ENCODE measurements at places on chromosomes 13 and 19.

GRCh38 chr19:46611776-46612175, 10.6 kb downstream of the CALM3 start:
- DNase-seq: no peak

GRCh38 chr13:100464006-100464405, 124.6 kb downstream of the GGACT start:
- no peak for DNase-seq

- DNase-seq: no peak
Measured at GRCh38 chr13:52797176-52797575, 51.3 kb downstream of the PCDH8 start.

- DNase-seq: no peak
Measured at GRCh38 chr19:15015946-15016542, 33.2 kb upstream of the CASP14 start.

DNA sequence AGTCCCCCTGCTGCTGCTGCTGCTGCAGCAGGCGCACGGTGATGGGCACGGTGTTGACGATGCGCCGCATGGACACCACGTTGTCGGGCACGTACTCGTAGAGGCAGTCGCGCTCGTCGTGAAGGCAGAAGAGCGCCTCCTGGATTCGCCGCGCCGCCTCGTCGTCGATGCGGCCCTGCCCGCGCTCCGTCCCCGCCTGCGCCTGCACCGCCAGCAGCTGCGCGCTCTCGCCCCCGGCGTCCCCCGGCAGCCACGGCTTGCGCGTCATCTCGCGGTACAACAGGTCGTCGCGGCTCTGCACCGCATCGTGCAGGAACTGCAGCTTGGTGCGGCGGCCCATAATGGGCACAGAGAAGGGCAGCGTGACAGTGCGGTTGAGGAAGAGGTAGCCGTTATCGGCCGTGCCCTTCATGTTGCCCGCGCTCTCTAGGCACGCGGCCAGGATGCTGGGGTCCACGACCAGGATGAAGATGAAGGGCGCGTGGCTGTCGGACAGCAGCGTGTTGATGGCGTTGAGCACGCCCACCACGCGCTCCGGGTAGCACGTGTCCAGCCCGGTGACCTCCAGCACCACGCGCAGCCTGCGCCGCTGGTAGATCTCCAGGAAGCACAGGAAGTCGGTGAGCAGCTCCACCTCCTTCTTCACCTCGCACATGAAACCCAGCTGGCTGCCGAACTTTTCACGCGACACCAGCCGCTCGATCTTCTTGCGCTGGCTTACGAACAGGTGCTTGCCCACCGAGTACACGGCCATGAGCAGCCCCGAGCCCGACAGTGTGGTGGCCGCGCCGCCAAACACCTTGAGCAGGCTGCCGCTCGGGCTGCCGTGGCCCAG, 8.1 kb downstream of the NKPD1 start:
- peak; percentile 39 for DNase-seq

- no peak for DNase-seq
Measured at GRCh38 chr13:23680845-23681669, 110.8 kb downstream of the TNFRSF19 start.

- DNase-seq: no peak
Measured at GRCh38 chr19:5093948-5094718, 125.2 kb downstream of the KDM4B start.

- no peak for DNase-seq
Measured at GRCh38 chr19:7971553-7972520, 28.4 kb upstream of the TIMM44 start.

- DNase-seq: no peak
Measured at GRCh38 chr13:34513526-34513925, 428.5 kb upstream of the NBEA start.

- no peak for DNase-seq
Measured at GRCh38 chr13:23418776-23419683, 14.5 kb downstream of the SACS start.

- no peak for DNase-seq
Measured at GRCh38 chr19:40586611-40587010, 9.9 kb downstream of the SHKBP1 start.

DNA sequence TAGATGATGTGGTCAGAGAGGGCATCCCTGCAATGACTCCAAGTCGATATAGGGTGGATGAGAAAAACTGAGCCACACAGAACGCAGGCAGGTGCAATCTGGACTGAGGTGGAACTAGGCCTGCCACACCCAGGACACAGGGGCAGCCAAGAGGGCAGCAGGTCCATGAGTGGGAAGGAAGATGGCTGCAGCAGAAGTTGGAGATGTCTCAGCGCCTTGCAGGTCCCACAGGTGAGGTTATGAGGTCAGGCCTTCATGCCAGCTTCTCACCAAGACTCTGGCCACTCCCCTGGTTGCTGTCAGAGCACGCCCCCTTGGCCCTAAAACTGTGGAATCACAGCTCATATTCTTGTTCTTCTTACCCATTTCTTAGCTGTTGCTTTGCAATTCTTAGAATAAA, 147.7 kb upstream of the VSTM2B start:
- DNase-seq: no peak

DNA sequence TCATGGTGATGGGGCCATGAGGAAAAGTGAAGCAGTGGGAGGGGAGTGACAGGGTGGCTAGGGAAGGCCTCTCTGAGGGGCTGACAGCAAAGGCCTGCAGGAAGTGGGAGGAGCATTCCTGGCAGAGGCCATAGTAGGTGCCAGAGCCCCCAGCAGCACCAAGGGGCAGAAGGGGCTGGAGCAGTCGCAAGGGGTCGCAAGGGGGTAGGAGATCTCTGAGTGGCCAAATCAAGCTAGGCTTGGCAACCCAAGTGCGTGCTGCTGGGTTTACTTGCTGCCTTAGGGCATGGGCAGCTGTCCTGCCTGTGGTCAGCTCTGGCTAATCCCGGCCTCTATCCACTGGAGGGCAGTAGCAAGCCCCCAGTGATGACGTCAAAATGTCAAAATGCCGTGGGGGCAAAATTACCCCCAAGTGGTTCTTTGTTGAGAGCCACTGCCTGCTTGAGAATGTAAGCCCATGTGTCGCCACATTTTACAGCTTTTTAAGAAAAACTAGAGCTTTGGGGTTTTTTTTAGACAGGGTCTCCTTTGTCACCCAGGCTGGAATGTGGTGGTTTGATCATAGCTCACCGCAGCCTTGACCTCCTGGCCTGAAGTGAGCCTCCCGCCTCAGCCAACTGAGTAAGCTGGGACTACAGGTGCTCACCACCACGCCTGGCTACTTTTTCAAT, 11.8 kb downstream of the CCDC97 start:
- DNase-seq: no peak

- DNase-seq: no peak
Measured at GRCh38 chr19:39738814-39739213, 985 bp upstream of the CLC start.

DNA sequence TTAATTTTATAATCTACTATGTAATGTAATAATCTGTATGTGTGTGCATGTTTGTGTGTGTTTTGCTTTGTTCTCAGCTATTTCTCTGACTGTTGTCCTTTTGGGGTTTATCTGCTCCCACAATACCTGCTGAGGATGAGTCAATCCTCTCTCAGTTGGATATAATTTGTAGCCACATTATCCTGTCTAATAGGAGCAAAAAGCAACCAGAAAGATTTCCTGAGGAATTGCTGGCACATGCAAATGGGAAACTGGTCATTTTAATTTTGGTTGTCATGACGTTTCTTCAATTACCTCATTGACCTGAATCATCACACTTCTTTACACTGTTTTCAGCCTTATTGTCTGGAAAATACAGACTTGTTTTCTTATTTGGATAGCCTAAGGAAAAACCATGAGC, 488.4 kb downstream of the KLF5 start:
- DNase-seq: no peak

GRCh38 chr19:13037161-13037560, 41.9 kb downstream of the NFIX start:
- DNase-seq: no peak

DNA sequence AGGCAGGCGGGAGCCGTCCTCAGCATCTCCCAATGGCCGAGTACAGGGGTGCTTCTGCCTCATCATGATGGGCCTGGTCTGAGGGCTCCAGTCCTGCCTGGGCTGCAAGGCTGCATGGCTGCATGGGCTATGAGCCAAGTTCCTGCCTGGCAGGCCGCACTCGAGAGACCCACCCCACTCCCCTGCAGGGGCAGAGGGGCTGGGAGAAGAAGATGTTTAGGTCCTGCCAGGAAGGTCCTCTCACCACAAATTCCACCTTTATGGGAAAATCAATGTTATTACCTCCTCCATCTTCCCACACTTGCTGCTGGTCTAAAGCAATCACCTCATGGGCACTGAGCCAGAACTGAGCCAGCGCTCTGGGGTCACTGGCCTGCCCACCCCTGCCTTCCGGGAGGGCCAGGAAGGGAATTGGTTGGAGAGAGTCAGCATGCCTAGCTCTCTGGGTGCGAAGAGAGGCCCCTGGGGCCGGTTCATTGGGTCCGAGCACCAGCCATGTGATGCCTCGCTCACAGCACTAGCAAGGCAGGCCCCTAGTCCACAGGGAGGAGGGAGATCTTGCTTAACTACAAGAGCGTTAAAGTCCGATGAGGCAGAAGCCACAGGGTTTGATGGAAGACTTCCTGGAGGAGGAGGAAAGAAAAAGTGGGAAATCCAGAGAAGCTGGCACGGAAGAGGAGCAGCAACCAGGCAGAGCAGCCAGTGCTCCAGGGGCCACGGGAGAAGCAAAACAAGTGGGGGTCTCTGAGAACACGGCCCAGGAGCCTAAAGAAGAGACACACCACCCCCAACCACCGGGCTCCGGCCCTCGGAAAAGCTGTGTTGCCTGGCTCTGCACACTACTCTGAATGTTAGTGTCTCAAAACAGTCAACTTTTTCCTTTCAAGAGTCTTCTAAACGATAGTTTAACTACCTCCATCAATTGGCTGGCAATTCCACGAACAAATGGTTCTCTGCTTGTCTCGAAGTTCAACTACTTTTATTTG, 63.1 kb downstream of the CEBPG start:
- DNase-seq: no peak

DNA sequence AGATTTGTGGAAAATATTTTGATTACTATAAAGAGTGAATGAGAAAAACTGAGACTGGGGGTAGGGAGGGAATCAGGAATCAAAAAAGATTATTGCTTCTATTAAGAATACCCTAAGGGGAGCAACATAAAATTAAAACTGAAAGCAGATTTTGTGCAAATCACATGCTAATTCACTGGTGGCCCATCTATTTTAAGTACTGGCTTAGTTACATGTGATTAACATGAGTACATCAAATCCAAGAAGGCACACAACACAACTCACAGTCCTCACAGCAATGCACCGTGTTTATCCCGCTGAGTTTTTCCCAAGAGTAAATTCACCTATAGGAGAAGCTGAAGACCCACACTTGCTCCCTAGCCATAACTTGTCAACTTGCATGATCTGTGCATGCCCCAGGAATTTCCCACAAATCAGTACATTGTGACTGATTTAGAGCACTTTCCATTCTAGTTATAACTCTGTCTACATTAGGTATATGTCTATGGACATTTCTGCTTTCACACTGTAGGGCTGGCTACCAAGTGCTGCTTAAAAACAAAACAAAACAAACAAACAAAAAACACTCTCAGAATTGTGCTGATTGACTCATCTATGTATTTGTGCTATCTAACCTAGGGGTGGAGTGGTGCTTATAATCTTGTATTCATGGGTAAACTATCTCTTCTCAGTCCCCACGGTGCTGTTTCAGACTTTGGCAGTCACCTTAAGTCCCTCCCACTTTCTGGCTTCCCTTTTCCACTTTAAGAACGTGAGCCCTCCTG, 24.3 kb downstream of the AMER2 start:
- DNase-seq: no peak

DNA sequence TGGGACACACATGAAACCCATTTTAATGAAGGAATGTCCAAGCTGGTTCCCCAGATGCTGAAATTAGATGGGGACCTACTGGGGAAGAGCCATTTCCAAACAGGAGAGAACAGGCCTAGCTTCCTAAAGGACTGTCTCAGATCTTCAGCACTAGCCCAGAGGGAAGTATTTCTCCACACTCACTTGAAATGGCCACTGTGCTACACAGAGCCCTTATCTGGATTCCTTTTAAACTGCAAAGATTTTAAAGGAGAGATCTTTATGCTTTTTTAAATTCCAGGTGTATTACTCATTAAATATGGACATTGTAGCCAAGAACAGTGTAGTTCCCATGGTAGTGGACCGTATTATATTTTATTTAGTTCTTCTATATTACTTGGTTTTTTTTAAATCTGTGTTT, 255.3 kb downstream of the SHISA2 start:
- no peak for DNase-seq

GRCh38 chr19:45440873-45441654, 17.3 kb upstream of the ERCC1 start:
- DNase-seq: no peak

GRCh38 chr19:20028611-20029010, 10.7 kb downstream of the ZNF682 start:
- DNase-seq: no peak

DNA sequence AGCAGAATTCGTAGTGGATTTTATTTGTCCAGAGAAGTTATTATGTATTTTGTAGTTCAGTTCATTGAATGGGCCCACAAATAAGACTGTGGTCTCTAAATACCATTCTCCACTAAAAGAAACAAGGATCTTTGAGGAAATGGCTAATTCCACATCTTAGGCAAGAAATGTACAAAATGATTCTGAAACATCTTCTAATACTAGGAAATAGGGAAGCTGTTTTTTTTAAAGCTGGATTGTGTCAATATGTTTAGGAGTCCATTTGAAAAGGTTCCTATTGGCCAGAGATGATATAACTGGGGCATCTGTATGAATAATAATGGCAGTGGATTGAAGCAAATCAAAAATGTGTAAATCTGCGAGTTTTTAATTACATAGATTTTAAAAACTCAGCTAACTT, 88.5 kb upstream of the SIAH3 start:
- no peak for DNase-seq

DNA sequence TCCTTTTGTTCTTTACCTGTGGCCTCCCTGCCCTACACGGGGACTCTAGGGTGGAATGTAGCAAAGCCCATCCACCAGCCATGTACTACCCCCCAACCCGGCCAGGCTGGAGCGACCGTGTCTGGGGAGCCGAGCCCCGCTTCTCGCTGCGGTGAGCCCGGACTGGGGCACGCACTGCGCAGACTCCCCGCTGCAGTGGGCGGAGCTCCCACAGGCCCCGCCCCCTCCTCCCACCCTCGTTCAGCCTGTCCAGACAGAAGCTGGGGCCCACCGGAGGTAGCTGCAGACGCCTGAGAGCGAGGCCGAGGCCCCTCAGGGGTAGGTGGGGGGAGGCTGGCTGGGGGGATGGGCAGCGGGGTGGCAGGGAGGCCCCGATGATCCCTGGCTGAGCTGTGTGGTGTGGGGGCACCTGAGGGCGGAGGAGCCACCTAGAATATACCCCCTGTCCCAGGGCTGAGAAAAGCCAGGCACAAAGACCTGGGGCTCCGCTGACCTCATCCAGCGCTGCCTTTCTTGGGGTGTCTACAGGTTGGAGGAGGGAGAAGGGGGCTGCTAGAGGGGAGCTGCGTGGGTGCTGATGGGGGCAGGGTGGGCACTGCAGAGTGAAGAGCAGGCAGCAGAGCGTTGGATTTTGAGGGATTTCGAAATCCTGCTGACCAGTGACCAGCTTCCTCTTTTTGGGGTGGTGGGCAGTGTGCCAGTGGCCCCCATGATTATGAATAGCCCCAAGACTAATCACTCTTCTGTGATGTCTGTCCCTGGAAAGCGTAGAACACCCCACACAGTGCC, 17.3 kb downstream of the PLD3 start:
- DNase-seq: no peak

GRCh38 chr19:49423985-49424303, 703 bp upstream of the PTH2 start:
- no peak for DNase-seq

- DNase-seq: no peak
Measured at GRCh38 chr13:98576963-98577835, at the start of gene STK24. TSS of gene STK24 (minus strand) at chr13:98577107. CDS start at chr13:98576786, 321 bp downstream.

All from NCI-H1694 treated with DMSO at 0.1 percent for 48 hours (cell line).